ENCODE measurements at places on chromosomes 1 and 21.

DNA sequence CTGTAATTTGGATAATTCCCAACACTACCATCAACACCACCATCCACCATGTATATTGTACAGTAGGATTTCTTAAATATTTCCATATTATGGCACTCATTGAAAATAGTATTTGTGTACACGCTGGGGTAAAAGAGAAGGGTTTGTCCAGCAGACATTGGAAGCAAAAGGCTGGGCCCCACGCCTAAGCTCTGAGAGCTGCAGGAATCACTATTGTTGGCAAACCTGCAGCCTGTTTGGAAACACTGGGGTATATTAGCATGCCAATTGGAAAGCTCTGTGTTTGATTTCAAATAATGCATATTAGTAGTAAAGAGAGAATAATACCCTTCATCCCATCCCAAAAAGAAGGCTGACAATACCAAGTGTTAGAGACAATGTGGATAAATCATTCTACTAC, 81.5 kb upstream of the DPYD start:
- no peak for DNase-seq

- no peak for DNase-seq
Observed at GRCh38 chr1:25758466-25759070, 41.4 kb upstream of the SELENON start.

GRCh38 chr1:159338018-159338417, 35.9 kb downstream of the FCER1A start:
- no peak for DNase-seq

DNA sequence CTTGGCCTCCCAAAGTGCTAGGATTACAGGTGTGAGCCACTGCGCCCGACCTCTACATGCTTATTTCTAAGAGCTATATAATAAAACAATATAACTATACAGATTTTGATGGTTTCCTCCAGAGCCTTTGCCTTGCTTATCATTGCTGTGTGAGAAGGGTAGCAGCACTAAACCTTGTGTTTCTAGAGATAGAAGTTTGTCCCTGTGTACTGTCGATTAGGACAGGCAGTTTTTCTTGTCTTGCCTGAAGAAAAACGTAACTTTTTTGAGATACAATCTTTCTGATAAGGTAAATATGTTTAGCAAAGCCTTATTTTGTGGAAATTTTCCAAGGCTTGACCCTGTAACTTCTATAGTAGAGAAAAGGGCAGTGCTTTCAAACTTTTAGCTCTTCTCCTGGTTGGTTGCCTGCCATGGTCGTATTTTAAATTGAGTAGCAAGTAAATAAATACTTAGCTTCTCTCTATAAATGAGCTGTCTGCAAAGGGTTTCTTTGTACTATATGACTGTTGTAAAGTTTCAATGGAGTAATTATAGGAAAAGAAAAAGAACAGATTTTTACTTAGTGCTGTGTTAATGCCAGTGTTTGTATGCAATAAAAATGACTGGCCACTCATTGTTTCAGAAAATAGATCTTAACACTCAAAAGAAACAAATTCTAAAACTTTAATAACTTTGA, 86.4 kb upstream of the CACYBP start:
- DNase-seq: no peak

- no peak for DNase-seq
Observed at GRCh38 chr1:180643693-180644092, 11.9 kb downstream of the XPR1 start.

DNA sequence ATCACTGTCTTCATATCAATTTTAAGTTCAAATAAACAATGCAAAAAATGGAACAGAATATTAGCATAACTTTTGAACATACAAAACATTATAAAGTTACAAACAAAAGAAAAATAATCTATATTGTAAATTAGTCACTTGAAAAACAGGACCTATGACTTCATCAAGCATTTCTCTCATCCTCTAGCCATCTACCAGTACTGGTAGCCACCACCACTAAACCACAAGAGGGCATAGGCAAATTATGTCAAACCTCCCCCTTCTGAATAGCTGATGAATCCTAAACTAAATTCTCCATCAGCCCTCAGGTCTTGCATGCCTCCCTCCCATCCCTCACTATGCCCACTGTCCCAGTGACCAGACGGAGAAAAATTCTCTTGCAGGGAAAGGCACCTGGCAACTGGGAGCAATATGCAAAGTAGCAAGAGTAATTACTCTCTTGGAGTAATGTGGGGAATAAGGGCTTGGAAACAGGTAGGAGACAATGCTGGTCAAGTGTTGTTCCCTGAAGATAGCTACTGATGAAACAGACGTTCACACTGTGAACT, 37.1 kb downstream of the SSX2IP start:
- DNase-seq: no peak

GRCh38 chr1:196660852-196661251, 9.0 kb downstream of the CFH start:
- DNase-seq: no peak
